ENCODE measurements at places on chromosomes 2 and 18. TPM values are rescaled to one million over a fixed set of nuclear protein-coding genes. Genes with fewer than 3 reads are reported as not detected.

Gene ODC1
- 234 TPM for total RNA-seq

Gene DCDC2C
- total RNA-seq = not detected

Gene ANKRD62
- total RNA-seq = not detected

Gene COL4A4
- total RNA-seq = under 0.01 TPM

Gene FRZB
- under 0.01 TPM for total RNA-seq

Gene ARMC9
- 17.0 TPM for total RNA-seq

Gene GALNT5
- total RNA-seq = not detected

Gene MAP3K19
- total RNA-seq = not detected

Gene IL1F10
- not detected for total RNA-seq

Gene FEV
- not detected for total RNA-seq

Gene CACNB4
- total RNA-seq = 0.19 TPM

Gene LBX2
- total RNA-seq = 3.8 TPM

Gene CTNNA2
- not detected for total RNA-seq

Measured in vein endothelial cell (primary cell).